Thyroid gland (tissue), 4 donors: ENCODE measurements at places on chromosomes 3 and 15.

GRCh38 chr15:82539691-82540054 lies 584 bp downstream of the RPS17 start:
- H3K27me3 ChIP-seq: no peaks in the 10 kb centered on the region
- H3K27ac ChIP-seq: peak overlapping the region; percentile 94
- peak; percentile 21 for DNase-seq
- H3K36me3 ChIP-seq: peaks cover 36% of the 10 kb centered on the region
- H3K4me3 ChIP-seq: peak overlapping the region; percentile 61

- peaks cover 6% of the 10 kb centered on the region for H3K4me1 ChIP-seq
- no peak overlapping the region for H3K27ac ChIP-seq
- no peaks in the 10 kb centered on the region for H3K27me3 ChIP-seq
- DNase-seq: no peak
These were observed 65.9 kb upstream of the LCTL start for GRCh38 chr15:66631616-66632263.

DNA sequence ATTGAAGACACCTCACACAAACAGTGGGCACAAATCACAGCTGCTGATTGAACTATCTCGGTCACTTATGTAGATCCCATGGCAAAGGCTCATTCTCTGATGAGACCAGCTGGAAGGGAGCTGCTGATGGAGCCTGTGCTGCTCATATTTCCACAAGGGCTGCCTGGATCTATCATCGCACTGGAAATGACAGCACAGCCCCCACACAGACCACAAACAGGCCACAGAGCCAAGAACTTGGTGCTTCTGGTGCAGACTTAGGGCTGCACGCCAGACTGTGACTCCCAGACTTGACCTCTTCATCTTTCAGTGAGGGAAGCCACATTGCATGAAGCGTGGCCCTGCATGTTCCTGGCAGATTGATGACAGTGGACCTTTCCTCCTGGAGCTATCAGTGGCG lies 197.6 kb downstream of the MINAR1 start:
- no peaks in the 10 kb centered on the region for H3K4me1 ChIP-seq
- no peak overlapping the region for H3K27ac ChIP-seq
- no peak overlapping the region for H3K4me3 ChIP-seq
- no peaks in the 10 kb centered on the region for H3K36me3 ChIP-seq
- DNase-seq: no peak
- no peaks in the 10 kb centered on the region for H3K27me3 ChIP-seq

GRCh38 chr3:153172796-153173757 lies 11.1 kb downstream of the RAP2B start:
- no peaks in the 10 kb centered on the region for H3K27me3 ChIP-seq
- no peak overlapping the region for H3K4me3 ChIP-seq
- H3K4me1 ChIP-seq: no peaks in the 10 kb centered on the region

GRCh38 chr15:23616536-23616935 lies 31.1 kb downstream of the MAGEL2 start:
- no peaks in the 10 kb centered on the region for H3K27me3 ChIP-seq
- H3K4me3 ChIP-seq: no peak overlapping the region
- H3K4me1 ChIP-seq: no peaks in the 10 kb centered on the region
- no peaks in the 10 kb centered on the region for H3K36me3 ChIP-seq
- no peak for DNase-seq

DNA sequence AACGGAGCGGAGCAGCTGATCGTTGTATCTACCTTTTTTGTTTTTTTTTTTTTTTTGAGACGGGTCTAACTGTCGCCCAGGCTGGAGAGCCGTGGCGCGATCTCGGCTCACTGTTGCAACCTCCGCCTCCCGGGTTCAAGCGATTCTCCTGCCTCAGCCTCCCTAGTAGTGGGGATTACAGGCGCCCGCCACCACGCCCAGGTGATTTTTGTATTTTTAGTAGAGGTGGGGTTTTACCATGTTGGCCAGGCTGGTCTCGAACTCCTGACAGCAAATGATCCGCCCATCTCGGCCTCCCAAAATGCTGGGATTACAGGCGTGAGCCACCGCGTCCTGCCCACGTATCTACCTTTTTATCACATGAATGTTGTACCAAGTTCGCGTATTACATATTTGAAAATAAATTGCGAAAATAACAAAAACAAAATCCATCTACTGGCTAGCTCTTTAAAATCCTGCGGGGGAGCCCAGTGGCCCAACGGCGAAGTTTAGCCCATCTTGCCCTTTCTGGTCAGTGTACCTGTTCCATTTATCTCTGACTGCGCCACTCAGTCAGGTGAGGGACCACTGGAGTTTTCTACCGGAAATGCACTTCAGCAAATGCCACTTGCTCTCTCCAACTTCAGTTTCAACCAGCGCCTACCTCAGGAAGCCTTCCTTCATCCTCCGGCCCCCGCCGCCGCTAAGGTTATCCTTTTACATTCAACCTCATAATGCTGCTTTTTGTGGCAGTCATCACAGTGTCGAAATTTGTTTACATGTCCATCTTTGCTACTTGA lies 1.2 kb upstream of the EIF3J start:
- H3K4me1 ChIP-seq: peaks cover 8% of the 10 kb centered on the region
- H3K4me3 ChIP-seq: peak overlapping the region; percentile 51

DNA sequence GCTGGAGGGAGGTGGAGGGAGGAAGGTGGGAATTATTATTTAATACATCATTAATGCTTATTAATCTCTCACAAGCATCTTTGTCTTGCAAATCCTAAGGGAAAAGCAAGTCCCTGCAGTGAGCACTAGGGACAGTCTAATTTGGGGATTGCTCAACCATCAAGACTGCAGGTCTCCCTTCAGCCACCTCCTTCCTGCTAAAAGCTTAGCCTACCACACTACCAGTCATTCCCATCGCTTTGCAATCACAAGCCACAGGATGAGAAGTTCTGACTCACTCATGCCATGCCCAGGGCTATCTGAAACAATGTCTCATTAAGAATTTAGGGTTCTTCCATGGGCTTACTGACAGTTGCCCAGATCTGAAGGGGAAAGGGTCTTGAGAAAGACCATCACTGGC lies 51.0 kb upstream of the EIF1B start:
- no peak overlapping the region for H3K4me3 ChIP-seq
- H3K27ac ChIP-seq: no peak overlapping the region
- no peaks in the 10 kb centered on the region for H3K27me3 ChIP-seq
- DNase-seq: no peak

DNA sequence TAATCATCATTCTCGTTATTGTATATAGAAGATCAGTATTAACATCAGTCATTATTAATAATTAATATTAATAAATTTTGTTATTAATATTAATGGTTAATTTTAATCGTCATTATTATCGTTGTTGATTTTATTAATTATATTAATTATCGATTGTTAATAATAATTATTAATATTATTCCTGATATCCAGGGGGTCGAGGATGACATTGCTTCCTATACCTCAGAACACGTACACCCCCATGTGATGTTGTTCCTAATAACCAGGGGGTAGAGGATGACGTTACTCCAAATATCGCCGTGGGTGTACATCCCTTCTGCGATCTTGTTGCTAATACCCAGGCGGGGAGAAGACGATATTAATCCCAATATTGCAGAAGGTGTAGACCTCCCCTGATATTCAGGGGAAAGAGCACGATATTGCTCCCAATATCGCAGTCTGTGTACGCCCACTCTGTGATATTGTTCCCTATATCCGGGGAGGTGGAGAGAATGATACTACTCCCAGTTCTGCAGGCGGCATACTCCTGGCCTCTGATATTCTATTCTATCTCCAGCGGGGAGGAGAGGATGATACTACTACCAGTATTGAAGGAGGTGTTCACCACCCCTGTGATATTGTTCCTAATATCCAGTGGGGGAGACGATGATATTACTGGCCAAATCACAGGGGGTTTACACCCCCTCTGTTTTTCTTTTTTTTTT lies 22.3 kb upstream of the BMF start:
- DNase-seq: no peak

DNA sequence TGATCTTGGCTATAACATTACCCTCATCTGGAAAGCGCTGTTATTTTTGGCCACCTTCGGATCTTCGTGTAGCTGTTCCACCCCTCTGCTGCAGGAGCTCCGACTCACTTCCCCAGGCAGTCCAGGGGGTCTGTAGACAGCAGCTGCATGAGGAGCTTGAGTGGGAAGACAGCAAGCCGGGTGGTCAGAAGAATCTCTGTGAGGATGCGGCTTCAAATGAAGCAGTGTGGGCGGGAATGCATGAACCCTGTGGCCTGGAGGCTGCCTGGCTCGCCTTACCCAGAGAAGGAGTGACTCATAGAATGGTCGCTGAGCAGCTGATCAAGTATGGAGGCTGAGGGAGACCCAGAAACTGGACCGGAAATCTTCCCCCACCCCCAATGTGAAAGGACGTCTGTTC lies 45.2 kb upstream of the NR2F2 start:
- H3K36me3 ChIP-seq: no peaks in the 10 kb centered on the region
- no peak for DNase-seq
- no peaks in the 10 kb centered on the region for H3K4me1 ChIP-seq
- H3K4me3 ChIP-seq: no peak overlapping the region
- no peaks in the 10 kb centered on the region for H3K27me3 ChIP-seq
- no peak overlapping the region for H3K27ac ChIP-seq

DNA sequence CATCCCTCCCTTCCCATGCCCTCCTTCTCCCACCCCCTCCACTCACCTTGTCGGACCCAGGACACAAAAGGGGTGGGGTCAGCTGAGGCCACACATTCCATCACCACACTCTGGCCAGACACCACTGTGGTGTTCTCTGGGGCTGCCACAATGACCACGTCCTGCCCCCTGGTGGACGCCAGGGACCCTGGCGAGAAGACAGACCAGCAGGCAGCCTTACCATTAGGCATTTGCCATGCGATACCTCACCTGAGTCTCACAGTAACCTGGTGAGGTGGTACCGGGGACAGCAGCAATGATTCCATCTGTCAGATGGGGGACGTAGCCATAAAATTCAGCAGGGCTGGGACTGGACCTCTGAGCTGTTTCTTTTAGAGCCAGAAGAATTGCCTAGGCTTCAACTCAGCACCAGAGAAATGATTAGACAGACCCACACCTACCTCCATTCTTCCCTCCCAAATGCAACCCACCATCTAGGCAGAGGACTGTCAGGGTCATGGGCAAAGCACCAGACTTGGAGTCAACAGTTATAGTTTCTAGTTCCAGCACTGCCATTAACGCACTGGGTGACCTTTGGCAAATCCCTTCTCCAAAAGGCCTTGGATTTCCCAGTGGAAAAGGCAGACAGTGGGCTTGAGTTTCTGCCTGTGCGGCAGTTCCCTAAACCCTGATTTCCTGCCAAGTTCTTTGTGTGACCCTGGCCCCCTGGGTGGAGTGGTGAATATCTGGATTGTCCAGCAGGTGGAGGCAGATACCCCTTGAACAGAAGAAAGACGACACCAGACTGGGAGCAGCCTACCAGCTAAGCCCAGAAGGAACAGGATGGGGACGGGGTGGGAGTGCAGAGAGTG lies 21.8 kb downstream of the IGDCC4 start:
- no peaks in the 10 kb centered on the region for H3K36me3 ChIP-seq
- H3K4me1 ChIP-seq: peaks cover 16% of the 10 kb centered on the region
- DNase-seq: peak; percentile 84
- H3K4me3 ChIP-seq: no peak overlapping the region

DNA sequence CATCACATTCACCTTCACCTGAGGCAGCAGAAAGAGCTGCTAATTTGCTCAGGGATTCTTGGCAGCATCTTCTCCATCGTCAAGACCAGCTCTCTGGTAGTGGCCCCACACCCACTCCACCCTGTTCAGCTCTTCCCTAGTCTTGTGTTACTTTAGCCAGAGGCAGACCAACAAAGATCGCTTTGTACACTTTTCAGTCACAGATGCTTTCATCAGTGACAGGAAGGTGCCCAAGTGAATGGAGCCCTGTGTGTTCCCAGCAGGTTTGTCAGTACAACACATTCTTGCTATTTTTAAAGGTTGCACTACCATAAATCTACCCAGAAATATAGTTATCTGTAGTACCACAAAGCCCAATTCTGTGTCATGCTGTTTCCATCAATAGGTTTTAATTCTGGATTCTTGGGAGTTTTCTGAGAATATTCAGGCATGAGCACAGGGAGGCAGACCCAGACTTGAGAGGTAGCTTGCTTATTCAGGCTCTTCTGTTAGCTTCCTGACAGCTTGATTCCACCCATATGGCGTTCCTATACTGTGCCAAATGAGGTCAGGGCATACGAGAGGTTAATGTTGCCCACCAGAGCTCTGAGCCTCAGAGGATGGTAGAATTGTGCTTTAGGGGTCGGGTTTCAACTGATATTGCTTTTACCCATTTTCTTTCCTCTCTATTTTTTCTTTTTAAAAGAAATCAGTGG lies 109.8 kb upstream of the MANF start:
- DNase-seq: no peak
- H3K4me3 ChIP-seq: no peak overlapping the region
- H3K27ac ChIP-seq: no peak overlapping the region
- no peaks in the 10 kb centered on the region for H3K4me1 ChIP-seq

DNA sequence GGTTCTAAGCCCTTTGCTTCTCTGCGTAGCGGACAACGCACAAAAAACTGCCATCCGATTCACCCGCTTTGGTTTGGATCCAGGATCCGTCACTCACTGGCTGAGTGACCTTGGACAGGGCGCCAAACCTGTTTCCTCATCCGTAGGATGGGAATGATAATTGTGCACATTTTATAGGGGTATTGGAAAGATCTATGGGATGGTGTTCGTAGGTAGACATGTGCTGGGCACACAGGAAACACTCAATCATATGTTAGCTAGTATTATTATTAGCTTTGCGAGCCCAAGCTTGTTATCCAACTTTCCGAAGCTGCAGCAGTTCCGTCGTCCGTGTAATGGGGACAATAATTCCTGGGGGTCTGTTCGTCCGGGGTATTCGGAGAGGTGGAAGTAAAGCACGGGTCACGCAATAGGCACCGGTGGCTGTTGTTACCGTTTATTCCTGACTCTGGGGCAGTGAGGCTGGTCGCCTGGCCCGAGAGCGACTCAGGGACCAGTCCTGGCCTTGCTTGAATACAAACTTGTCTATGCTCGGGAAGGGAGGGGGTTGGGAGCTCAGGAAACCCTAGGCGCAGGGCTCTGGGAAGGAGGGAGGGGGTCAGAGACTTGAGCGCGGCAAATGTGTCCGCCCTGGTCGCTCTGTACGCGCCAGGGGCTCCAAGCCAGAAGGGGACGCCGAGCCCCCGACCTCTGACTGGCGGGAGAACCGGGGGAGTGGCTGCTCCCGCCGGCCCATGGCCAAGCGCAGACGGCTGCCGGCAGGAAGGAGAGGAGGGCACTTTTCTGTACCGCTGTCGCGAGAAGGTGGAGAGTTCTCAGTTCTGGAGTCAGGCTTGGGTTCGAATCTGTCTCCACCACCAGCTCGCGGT lies 1.3 kb downstream of the SPSB4 start:
- H3K27ac ChIP-seq: no peak overlapping the region
- H3K4me1 ChIP-seq: peaks cover 18% of the 10 kb centered on the region
- peak overlapping the region; percentile 4 for H3K4me3 ChIP-seq
- DNase-seq: no peak
- H3K36me3 ChIP-seq: no peaks in the 10 kb centered on the region

GRCh38 chr3:100316641-100317069 lies 17.9 kb upstream of the NIT2 start:
- H3K4me1 ChIP-seq: no peaks in the 10 kb centered on the region
- peak; percentile 17 for DNase-seq
- H3K4me3 ChIP-seq: no peak overlapping the region
- H3K27ac ChIP-seq: no peak overlapping the region
- H3K36me3 ChIP-seq: peaks cover 12% of the 10 kb centered on the region

DNA sequence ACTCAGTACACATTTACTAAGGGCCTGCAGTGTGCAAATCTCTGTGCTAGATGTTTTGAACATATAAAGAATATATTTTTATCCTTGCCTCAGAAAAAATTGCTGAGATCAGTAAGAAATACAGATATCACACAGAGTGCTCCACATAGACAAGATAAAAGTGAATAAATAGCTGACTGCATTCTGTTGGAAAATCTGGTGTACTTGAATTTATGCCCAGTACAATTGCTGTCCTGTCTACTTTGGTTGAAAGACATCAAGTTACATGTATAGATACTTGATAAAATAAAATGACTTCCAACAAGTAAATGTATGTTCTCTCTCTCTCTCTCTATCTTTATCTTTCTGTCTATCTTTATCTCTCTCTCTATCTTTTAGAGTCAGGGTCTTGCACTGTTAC lies 381.2 kb upstream of the CBLB start:
- H3K27ac ChIP-seq: no peak overlapping the region
- no peaks in the 10 kb centered on the region for H3K27me3 ChIP-seq
- H3K36me3 ChIP-seq: no peaks in the 10 kb centered on the region
